Mesothelial cell of epicardium (in vitro differentiated cells): ENCODE measurements at places on chromosomes 2 and 18.

GRCh38 chr2:126241411-126241810, 414.5 kb upstream of the GYPC start:
- no peak for DNase-seq

DNA sequence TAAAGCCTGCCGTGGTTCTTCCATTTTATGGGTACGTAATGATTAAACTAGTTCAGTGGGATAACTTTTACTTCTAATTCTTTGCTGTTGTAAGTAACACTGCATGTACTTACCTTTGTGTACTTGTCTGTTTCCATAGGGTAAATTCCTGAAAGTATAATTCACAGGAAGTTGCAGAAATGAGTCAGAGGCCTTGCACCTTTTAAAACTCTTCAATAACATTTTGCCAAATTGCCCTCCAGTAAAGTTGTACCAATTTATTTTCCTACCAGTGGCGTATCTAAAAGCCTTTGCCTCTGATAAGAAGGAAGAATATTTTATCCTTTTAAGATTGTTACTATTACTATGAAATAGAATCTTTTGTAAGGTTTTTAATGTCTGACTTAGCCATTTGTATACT, 65.1 kb downstream of the CAB39 start:
- no peak for DNase-seq

DNA sequence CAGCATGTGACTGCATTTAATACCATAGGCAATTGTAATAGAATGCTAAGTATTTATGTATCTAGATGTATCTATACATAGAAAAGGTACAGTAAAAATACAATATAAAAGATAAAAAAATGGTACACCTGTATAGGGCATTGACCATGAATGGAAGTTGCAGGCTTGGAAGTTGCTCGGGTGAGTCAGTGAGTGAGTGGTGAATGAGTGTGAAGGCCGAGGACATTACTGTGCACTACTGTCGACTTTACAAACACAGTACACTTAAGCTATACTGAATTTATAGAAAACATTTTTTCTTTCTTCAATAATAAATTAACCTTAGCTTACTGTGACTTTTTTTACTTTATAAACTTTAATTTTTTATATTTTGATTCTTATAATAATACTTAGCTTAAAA, 8.9 kb downstream of the DIS3L2 start:
- DNase-seq = no peak

DNA sequence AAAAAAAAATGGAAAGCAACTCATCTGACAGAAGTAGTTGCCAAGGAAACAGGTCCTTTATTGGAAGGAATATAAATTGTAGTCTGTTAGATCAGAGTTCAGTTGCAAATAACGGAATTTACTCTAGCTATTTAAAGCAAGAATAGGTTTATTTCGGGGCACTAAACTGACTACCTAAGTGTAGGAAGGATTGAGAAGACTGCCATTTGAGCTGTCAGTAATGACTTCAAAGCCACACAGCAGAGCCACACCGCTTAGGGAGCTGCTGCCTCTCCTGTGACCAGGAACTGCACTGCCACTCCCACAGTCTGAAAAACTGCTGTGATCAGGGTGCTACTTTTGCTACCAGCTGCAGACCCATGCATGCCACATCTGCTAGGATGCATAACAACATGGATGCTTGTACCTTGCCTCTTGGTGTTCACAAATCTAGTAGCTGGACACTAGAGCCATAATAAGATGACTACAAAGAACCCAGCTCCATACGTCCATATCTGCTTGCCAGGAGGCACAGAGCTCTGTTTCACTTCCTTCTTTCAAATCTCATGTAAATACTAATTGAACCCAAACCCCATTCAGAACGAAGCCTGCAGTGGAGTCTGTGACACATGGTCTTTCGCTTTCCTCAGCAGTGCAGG, 2.2 kb downstream of the DSG2 start:
- DNase-seq = no peak

- DNase-seq = no peak
Measured at GRCh38 chr2:111143107-111143842, 22.6 kb downstream of the BCL2L11 start.

GRCh38 chr2:74911061-74911460, 47.4 kb upstream of the POLE4 start:
- no peak for DNase-seq
